Adrenal gland (tissue), 19 donors: ENCODE measurements at places on chromosomes 3 and 15.

- no peak for DNase-seq
These were observed 9.9 kb downstream of the DNASE1L3 start for GRCh38 chr3:58200846-58201355.

GRCh38 chr3:2098398-2099027, at the start of gene CNTN4:
Gene CNTN4, plus strand, starts transcription at chr3:2098866.
- DNase-seq: peak; percentile 32

- no peak for DNase-seq
These were observed 293.4 kb upstream of the LRRFIP2 start for GRCh38 chr3:37467761-37468160.

DNA sequence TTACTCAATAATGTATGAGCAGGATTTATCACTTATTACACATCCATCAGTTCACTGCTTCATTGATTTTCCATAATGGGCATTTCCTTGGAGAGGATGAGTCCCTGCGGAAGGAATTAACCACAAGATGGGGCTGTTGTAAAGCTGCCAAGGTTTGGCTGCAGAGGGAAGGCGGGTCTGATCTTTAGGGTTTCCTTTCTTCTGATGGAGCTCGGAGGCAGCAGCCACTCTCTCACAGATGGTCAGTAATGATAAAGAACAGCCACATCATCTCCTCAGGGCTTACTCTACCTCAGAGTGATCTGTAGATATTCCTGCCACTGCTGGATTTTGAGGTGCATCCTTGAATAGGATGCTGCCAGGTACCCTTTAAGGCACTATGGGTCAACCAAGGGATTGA, 115.2 kb downstream of the USP13 start:
- DNase-seq: no peak

- no peak for DNase-seq
These were observed 777.6 kb downstream of the PLOD2 start for GRCh38 chr3:145383416-145383815.

- DNase-seq: no peak
These were observed 11.4 kb downstream of the CLK3 start for GRCh38 chr15:74626752-74627692.

DNA sequence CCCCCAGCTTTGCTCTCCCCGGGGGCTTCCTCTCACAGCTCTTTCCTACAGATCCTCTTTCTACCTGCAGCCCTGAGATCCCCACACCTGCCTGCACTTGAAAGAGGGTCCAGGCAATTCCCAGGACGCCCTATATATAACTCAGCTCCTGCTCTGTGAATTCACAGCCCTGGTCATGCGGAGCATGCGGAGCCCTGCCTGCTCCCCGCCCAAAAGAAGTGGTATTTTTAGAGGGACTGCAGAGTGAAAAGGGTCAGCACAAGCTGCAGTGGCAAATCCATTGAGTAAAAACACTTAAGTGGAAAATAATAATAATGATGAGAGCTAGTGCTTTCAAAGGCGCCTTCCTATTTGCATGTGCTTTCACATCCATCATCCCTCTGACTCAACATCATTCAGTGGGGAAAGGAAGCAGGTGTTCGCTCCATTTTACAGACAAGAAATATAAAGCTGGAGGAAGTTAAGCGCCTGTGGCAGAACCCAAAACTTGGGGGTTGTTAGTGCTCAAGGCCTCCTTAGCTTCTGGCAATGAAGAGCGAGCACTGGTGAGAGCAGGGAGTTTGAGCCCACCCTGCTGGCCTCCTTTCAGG, 76.3 kb upstream of the LIPC start:
- no peak for DNase-seq

DNA sequence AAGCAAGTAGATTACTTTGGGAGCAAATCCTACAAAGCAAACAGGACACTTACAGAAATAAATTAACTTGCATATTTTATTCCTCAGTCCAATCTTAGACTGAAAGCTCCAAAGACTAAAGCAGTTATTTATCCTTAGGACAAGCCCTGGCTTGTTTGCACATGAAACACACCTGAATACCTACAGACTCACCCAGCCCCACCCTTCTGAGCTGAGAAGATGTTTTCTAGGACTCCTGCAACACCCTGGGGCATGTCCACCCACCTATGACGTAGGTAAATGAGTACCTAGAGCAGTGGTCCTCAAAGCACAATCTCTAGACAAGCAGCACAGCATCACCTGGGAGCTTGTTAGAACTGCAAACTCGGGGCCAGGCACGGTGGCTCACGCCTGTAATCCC, 80.8 kb downstream of the ANXA2 start:
- no peak for DNase-seq

- peak; percentile 93 for DNase-seq
These were observed at the start of gene SPATA12 for GRCh38 chr3:57060089-57060821. Gene SPATA12, plus strand, starts transcription at chr3:57060664. Its CDS starts 13,031 bp downstream, at chr3:57073695.

DNA sequence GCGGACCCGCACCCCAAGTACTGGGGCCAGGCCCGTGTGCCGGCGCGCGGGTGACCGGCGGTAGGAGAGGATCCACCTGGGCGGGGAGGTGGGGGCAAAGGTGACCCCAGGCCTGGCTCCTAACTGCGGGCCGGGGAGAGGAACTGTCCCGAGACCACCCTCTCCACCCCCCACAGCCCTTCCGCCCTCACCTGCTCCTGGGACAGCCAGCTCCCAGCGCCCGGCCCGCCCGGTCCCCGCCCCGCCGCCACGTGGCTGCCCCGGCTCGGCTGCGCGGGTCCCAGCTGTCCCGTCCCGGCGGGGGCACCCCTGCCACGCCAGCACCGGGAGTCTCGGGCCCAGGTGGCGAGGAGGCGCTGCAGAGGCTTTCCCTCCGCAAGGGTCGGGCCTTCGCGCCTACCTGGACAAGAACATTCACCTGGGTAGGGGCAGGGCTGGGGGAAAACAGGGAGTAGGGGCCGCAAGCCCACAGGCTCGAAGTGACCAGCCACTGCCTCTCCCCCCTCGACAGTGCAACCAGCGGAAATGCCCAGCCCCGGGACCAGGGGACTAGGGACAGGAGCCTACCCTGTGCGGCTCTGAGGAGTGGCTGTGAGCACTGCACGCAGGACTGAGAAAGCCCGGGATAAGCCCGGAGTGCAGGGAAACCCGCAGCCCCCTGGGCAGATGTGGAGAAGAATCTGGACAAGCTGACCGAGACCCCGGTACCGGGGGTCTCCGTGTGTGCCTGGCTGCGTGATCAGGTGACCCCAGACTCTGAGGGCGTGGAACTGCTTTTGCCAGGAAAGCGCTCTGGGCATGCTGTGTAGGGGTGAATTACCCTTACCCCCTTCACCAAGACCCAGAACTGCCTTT, at the start of gene SLC12A8:
TSS of gene SLC12A8 (minus strand) at position 240 of the 855 bp plus-strand sequence. CDS start 1,399 bp downstream, outside the sequence.
- DNase-seq: peak; percentile 10

DNA sequence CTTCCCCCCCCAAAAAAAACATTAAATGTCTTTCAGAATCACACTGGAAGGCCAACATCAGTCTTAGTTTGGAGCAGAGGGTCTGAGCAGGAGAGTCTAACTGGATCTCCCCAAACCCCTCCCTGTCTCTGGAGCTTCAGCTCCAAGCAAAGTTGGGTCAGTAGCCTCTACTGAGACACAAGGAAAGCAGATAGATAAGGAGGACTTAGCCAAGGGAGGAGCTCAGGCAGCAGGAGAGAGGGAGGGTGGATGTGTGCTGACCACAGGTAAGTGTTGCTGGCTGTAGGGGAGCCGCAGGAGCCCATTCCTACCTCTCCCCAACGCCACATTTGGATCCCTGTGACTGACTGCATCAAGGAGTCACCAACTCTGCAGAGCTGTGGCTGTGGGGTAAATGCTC, 7.0 kb downstream of the PLCB2 start:
- no peak for DNase-seq

- no peak for DNase-seq
These were observed 719.3 kb upstream of the SGO1 start for GRCh38 chr3:20905210-20905805.

DNA sequence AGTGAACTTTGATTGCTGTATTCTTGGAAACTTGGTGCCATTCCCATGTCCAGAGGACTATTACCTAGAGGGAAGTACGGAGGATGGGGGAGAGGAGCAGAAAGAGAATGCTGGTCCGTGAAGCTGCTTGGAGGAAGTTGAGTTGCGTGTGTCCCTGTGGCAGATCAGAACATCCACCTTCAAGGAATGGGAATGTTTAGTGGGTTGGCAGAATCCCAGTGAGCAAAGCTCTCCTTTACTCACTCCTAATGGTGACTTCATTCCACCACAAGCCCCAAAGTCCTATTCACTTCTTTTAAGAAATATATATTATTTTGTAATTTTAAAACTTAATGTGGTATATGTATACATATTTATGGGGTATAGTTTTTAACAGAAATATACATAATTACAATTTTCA, 247.8 kb upstream of the FEZF2 start:
- no peak for DNase-seq

DNA sequence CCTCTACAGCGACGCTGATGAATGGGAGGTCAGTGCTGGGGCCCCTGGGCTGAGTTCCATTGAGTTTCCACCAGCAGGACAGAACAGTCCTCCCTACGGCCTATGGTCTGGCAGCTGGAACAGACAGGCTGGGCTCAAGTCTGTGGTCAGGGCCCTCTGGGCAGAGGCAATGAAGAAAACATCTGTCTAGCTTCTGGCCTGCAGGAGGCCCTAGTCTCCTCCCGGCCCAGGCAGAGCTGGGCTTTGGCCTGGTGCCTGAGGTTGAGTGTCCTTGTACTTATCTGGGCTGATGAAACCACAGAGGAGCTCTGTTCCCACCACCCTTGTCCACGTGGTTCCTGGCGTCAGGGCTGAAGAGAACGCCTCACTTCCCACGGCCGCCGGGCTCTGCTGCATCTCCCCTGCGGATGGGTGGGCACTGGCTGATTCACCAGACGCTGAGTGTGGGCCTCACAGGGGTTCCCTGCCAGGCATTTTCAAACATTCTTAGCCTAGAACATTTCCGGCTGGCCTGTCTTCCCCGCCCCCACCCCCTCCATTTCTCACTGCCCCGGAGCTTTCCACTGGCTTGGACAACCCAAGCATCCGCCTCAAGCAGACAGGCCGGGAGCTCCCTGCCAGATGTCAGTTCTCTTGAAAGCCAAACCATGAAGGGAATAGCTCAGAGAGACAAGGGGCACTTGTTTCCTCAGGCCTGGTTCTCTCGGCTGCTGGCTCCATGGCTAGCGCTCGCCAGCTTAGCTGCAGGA, 20.3 kb downstream of the PPCDC start:
- peak; percentile 99 for DNase-seq

DNA sequence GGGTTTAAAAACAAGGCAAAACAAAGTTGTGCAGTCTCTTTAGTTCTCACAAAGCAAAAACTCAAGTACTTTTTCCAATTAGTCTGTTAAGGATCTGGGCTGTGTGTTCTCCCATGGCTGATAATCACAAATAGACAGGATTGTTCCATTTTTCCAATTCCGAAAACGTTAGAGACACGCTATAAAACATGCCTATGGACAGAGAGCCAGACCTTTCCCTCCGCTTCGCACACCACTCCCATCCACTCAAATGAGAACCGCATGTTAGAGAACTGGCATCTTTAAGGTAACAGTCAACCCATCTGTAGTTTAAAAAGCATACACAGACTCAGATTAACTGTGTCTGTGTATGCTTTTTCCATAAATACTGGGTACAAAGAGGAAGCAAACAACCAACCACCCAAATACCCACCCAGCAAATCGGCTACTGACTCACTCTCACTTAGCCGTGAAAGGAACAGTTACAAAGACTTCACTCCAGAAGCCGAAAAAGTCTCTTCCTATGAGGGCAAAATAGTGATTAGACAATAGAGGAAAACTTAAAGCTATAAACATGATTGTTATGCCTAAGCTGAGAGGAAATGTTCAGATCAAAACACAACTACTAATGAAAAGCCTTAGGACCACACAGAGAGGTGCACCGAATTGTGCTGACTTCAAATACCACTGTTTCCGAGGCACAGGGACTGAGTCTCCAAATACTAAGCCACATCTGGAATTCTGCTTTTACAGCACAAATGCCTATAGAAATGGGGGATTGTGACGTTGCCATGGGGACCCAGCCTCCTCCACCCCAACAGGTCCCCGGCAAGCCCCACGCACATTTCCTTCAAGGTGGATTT, 36.1 kb downstream of the IL17RD start:
- DNase-seq: no peak

- DNase-seq: peak; percentile 36
These were observed 514 bp downstream of the IGF2BP2 start for GRCh38 chr3:185824051-185825005.

DNA sequence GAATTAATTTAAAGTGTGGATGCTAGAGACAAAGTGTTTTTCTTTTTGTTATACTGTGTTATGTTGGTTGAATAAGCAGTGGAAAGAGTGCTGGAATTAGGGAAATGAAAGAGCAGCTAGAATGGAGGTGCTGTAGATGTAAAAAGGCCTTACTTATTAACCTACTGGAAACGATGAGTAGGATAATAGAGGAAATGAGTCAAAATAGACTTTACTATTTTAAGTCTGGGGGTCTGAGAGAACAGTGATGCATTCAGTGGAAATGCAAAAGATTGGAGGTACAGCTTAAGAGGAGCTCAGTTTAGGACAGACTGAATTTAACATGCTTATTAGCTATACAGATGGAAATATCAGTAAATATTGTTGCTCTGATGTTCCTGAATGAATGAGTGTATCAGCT, 674.0 kb downstream of the OTOL1 start:
- DNase-seq: no peak

DNA sequence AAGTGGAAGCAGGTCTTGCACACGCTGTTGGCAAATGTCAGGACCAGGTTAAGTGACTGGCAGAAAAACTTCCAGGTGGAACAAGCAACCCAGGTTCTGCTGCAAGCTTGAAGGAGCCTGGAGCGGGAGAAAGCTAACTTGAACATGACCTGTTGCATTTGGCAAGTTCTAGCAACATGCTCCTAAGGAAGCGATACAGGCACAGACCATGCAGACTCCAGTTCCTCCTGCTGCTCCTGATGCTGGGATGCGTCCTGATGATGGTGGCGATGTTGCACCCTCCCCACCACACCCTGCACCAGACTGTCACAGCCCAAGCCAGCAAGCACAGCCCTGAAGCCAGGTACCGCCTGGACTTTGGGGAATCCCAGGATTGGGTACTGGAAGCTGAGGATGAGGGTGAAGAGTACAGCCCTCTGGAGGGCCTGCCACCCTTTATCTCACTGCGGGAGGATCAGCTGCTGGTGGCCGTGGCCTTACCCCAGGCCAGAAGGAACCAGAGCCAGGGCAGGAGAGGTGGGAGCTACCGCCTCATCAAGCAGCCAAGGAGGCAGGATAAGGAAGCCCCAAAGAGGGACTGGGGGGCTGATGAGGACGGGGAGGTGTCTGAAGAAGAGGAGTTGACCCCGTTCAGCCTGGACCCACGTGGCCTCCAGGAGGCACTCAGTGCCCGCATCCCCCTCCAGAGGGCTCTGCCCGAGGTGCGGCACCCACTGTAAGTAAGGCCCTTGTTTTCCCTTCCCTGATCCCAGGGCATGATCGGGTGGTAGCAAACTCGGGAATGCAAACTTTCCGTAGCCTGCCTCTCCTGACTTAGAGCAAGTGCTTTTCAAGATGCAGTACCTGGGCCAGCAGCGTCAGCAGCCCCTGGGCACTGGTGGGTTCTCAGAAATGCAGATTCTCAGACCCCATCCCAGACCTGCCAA, 759 bp downstream of the GALNT15 start:
- no peak for DNase-seq

GRCh38 chr3:67882981-67883380, 228.6 kb upstream of the SUCLG2 start:
- DNase-seq: no peak

GRCh38 chr3:130835483-130835882, 58.4 kb upstream of the ATP2C1 start:
- peak; percentile 77 for DNase-seq

- no peak for DNase-seq
These were observed 324.6 kb upstream of the PLSCR5 start for GRCh38 chr3:146929696-146930095.

- no peak for DNase-seq
These were observed 64.0 kb upstream of the CPOX start for GRCh38 chr3:98657457-98657856.

GRCh38 chr3:169083163-169083562, 580.3 kb downstream of the MECOM start:
- no peak for DNase-seq

- no peak for DNase-seq
These were observed 378.7 kb upstream of the TGFBR2 start for GRCh38 chr3:30227571-30228301.
